ENCODE measurements at places on chromosomes 3 and 15.

GRCh38 chr3:178193846-178194245 is 342.4 kb upstream of the KCNMB2 start:
- no peak for DNase-seq

- no peak for DNase-seq
Measured at GRCh38 chr3:65924762-65925161, 114.0 kb downstream of the MAGI1 start.

DNA sequence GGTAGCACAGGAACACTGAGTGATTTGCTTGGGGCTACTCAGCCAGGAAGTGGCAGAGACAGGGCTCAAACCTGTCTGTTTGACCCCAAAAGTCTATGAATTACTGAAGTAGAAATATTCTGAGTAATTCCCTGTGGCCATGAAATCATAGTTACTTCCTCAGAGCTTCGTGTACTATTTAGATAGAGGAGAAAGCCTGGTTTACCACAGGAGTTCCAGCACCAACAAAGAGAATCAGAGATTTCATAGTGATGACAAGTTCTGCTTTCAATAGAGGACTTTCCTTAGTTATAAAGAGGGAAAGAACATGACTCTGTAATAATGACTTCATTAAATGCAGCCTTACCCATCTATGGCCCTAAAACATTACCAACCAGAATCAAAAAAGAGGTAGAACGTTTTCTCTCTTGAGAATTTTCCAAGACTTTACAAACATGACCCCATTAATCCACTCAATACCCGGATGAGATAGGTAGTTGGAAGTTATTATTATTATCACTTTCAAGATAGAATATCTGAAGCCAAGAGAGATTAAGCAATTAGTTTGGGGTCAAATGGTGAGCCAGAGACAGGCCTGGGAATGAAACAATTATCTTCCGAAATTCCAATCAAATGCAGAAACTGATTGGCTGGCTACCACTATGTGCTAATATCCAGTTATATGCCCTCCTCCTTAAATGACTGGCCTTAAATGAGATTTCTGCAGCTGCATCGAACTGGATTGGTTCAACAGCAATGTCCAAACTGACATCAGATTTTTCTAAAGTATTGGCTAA is 13.6 kb upstream of the WNT5A start:
- DNase-seq, result no peak

GRCh38 chr3:37768107-37768809 is 93.4 kb upstream of the CTDSPL start:
- DNase-seq, result no peak

DNA sequence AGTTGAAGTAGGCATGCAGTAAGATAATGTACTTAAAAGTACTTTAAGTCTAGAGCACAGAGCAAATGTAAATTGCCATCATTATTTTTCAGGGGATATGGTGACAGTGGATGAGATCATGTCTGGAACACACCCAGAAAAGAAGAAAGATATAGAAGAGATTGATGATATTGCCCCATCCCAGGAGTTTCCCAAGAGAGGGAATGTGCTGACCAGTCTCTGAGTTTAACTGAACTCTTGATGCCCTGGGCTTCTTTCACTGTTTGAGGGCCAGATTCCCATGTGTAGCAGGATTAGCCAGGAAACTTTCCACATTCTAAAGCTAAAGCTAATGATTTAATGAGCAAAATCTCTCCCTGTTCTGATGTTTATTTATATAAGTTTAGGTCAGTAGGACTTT is 366.8 kb upstream of the UMPS start:
- peak; percentile 20 for DNase-seq

DNA sequence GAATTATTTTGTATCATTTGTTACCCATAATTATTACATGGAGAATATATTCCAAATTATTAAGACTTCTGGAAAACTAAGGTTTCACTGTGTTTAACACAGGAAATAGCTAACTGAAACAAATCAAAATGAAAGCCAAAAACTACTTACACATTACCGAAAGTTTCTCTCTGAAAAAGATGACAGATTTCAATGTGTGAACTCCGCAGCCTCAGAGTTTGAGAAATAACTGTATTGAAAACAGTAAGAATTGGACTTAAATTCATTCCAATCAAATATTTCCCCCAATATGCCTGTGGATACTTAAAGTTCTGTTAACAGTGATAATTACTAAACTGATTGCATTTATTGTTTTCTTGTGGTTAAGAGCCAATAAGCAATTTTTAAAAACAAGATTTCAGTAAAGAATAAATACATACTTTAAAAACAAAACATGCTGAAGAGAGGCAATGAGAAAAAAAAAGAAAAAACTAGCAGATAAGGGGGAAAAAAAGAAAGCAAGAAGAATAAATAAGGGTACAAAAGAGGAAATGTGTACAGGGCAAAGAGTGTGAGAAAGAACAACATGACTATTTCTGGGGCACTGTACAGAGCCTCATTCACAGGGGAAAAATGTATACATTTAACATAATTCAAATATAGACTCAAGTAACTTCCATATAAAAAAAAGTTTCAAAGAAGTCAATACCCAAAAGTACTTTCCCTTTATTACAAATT is 30.7 kb downstream of the DENND4A start:
- no peak for DNase-seq

GRCh38 chr3:106333911-106334618 is 465.3 kb upstream of the CBLB start:
- peak; percentile 38 for DNase-seq

- DNase-seq, result no peak
Measured at GRCh38 chr15:31300981-31301672, 25.5 kb upstream of the KLF13 start.

- no peak for DNase-seq
Measured at GRCh38 chr3:14362890-14363289, 39.5 kb upstream of the SLC6A6 start.

GRCh38 chr15:68231102-68231818 is 1.7 kb upstream of the CLN6 start:
- no peak for DNase-seq

- no peak for DNase-seq
Measured at GRCh38 chr3:152961323-152961722, 126.4 kb downstream of the P2RY1 start.

- no peak for DNase-seq
Measured at GRCh38 chr3:8085498-8085897, 416.1 kb upstream of the LMCD1 start.

DNA sequence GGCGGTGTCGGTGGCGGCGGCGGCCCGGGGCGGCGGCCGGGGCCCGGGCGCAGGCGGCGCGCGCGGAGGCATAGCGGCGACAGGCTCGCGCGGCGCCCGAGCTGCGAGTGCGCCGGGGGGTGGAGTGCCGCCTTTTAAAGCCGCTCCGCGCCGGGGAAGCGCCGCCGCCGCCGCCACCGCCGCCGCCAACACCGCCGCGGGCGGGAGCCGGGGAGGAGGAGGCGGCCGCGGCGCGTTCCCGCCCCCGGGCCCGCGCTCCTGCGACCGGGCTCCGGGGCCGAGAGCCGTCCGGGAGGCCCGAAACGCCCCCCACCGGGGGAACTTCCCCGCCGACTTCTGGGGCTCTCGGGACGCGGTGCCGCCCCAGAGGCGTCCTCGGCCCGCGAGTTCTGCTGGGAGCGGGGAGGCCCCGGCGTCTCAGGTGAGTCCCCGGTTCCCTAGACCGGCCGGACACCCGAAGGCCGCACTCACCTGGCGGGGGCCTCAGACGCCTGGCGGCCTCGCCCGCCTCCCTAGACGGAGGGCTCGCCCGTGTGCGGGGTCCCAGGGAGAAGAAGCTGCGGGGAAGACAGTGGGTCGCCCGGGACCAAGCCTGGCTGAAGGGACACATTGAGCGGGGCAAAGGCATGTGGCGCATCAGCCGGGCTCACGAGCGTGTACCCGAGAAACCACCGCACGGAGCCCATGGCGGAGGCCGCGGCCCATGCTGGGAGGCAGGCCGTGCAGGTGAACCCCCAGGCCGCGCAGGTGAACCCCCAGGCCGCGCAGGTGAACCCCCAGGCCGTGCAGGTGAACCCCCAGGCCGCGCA is at the start of gene PCSK6:
PCSK6 (minus strand) TSS at position 109 of the 809 bp plus-strand sequence; CDS start at position 72, 37 bp downstream.
- DNase-seq, result no peak

DNA sequence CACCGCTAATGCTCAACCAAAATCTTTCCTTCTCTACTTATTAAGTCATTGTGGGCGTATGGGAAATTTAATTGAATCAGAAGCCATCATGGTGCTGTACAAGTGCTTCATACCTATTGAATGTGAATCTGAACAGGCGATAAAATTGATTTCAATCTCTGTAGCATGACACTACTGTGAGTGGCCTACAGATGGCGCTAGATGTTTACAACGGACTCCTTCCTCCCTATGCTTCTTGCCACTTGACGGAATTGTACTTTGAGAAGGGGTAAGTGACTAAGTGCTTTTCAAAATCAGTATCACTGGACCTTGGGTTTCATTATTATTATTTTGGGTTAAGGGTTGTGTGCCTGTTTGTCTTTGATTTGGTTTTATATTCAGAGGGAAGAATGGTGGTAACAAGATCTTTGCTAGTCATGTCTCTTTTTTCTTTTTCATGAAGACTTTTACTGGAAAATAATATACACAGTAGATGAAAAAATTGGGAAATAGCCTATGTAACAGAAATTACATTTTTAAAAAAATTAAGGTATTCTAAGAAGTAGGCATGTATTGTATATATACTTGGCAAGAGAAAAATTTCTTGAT is 35.4 kb downstream of the ACP3 start:
- DNase-seq, result peak; percentile 51

DNA sequence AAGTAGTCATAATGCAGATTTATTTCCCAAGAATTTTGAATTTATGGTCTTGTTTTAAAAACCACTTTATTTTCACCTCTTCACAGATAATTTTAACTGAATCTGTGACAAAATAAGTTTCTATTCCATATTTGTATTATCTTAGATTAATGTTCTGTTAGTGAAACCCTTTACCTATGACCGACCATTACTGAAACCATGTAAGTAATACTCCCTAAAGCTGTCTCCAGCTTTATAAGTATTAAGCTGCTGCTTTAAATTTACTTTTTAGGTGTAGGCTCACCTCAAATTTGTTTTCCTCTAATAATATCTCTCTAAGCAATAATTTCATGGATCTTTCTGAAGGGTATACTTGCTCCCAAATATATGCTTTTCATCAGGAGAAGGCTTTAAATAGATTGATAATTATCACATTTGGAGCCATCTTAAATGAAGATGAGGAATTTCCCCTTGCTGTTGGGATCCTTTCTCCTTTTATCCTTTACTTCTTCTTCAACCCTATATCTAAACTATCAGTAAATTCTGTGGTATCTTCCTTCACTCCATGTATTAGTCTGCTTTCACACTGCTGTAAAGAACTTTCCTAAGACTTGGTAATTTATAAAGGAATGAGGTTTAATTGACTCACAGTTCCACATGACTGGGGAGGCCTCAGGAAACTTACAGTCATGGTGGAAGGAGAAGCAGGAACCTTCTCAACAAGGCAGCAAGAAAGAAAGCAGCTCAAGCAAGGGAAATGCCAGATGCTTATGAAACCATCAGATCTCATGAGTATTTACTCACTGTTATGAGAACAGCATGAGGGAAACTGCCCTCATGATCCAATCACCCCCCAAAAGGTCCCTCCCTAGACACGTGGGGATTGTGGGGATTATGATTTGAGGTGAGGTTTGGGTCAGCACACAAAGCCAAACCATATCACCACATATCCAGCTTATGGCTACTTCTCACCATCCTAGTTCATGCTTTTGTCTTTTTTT is 92.3 kb upstream of the P2RY1 start:
- no peak for DNase-seq

DNA sequence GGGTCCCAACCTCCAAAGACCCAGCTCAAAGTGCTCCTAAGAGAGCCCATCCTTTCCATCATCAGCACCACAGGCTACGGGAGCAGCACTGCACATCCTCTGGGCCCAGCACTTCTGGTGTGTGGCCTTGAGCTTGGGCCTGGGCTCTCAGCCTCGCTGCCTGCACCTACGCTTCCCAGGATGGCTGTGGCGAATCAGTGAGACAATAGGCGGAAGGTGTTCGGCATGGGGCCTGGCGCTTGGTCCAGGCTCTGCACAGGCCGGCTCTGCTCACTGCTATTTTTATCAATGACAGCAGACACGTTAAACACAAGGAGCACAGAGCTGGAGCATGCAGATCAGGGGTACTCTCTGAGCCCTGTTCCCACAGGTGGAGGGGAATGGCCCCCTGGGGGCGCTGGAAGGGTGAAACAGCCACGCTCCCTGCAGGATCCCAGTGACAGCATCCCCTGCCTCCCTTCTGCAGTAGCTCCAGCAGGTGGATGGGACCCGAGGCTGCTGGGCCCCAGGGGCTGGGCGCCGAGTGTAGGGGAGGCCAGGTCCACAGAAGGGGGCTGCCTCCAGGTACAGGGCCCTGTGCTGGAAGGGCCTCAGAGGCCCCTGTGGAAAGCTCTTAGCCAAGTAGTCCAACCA is 90.0 kb upstream of the RPL32 start:
- no peak for DNase-seq

DNA sequence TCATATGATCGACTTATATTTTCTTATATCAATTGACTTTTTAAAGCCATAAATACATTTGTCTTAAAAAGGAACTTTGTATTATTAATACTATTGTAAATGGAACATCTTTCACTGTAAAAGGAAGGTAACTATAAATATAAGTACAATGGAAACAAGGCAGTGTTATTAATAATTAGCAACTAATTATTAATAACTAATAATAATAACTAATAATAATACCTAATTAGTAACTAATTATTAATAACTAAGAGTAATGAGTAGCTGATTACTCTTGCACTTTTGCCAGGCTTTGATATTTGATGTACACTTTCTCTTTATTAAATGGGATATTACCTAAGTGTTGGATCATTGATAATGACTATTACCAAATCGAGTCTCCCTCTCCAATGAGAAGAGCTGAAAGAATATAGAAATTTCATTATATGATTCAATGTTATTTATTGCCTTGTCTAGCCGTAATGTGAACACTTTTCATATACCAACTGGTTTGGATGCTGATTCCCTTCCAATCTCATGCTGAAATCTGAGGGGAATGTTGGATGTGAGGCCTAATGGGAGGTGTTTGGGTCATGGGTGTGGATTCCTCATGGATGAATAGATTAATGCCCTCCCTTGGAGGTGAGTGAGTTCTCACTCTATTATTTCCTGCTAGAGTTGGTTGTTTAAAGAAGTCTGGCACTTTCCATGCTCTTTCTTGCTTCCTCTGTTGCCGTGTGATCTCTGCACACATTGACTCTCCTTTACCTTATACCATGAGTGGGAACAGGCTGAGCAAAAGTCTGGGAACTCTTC is 202.1 kb upstream of the ZBTB20 start:
- DNase-seq, result no peak
